ENCODE measurements at places on chromosomes 5 and 9.

DNA sequence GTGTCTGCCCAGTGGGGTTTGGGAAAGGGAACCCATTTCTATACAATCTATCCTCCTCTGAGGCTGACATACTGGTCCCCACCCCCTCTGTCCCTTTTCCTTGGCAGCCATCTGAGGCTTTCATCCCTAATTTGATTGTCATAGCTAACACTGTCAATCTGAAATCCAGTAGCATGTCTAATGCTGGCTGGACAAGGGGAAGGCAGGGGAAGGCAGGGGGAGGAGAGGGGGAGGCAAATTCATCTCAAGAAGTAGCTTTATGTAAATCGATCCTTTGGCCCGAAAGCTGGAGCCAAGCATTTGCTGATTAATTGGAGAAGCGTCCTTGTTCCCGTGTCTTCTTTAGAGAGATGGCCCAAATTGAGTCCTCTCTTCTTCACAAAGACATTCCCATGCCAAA, 314.1 kb upstream of the PANK3 start:
- no peak for DNase-seq

GRCh38 chr9:93308158-93308602, 124.2 kb downstream of the WNK2 start:
- DNase-seq, result no peak

DNA sequence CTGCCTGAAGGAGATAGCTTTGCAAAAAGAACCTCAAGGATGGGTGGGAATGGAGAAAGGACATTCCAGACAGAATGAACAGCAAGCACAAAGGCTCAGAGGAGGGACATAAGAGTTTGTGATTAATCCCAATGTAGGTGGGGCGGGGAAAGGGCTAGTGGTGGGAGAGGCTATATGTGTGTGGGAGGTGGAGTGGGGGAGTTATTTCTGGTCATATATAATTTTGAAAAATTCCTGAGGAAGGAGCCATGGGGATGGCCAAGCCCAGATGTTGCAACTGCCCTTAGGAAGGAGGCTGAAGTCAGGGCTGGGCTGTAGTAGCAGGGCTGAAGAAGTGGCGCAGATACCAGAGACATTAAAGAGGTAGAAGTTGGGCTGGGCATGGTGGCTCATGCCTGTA, 13.4 kb upstream of the CCL27 start:
- no peak for DNase-seq

DNA sequence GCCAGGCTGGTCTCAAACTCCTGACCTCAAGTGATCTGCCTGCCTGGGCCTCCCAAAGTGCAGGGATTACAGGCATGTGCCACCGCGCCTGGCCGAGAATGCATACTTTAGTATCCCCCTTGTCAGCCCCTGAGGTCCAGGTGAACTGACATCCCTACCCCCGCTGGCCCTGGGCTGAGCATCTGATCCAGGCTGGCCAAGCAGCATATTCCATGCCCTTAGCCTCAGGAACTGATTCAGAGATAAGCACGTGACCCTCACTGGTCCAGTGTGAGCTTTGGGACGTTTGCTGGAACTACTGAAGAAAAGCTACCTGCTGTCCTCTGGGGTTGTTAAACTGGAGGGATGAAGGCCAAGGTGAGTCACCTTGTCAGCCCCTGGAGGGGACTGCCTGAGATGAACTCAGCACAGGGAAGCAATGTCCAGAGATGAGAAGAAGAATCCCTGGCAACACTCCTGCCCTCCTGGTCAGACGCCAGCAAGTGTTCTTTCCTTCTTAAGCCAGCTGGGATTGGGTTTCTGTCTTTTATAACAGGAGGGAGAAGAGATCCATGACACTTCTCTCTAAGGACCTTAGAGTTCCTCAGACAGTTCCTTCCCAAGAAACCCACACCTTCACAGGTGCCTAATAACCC, 59.1 kb upstream of the FBXW11 start:
- no peak for DNase-seq

All from stimulated activated CD8-positive, alpha-beta memory T cell treated with anti-CD3 and anti-CD28 coated beads, Interleukin-7, amount 100 ng/mL, for 48 hours (primary cell).